ENCODE measurements at places on chromosomes 1 and 21.

- no peak for DNase-seq
Observed at GRCh38 chr1:6675941-6676340, 25.7 kb downstream of the DNAJC11 start.

- no peak for DNase-seq
Observed at GRCh38 chr1:201050515-201051277, 27.2 kb upstream of the KIF21B start.

GRCh38 chr1:65440322-65440900 lies 19.9 kb downstream of the LEPR start:
- no peak for DNase-seq

DNA sequence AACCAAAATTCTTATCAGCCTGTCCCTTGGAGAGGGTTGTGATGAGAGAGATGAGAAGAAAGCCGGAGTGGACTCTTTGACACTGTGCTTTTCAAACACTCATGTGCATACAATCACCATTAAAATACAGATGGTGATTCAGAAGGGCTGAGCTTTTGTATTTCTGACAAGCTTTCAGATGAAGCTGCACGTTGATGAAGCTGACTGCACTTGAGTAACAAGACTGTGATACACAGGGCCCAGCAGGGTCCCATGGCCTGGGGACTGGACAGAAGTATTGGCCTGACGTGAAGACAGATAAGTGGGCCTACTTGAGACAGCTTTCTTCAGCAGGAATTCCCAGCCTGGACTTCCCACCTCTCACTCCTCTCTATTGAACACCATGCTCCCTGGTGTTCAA lies 258.2 kb downstream of the CHRM3 start:
- DNase-seq: no peak

- DNase-seq: peak; percentile 94
Observed at GRCh38 chr1:25239681-25240541, 7.3 kb downstream of the RSRP1 start.

- no peak for DNase-seq
Observed at GRCh38 chr1:202086579-202087350, 36.0 kb upstream of the GPR37L1 start.

GRCh38 chr1:233865902-233866301 lies 38.6 kb upstream of the SLC35F3 start:
- DNase-seq: no peak

- no peak for DNase-seq
Observed at GRCh38 chr21:39392981-39393380, 44.1 kb upstream of the HMGN1 start.

DNA sequence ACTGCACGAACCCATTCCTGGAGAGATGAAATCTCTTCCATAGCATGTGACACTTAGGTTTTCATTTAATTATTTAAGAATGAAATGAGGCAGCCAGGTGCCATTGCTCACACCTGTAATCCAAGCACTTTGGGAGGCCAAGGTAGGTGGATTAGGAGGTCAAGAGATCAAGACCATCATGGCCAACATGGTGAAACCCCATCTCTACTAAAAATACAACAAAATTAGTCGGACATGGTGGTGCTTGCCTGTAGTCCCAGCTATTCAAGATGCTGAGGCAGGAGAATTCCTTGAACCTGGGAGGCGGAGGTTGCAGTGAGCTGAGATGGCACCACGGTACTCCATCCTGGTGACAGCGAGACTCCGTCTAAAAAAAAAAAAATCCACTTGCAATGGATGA lies 17.8 kb downstream of the L1TD1 start:
- DNase-seq: no peak

GRCh38 chr21:22889445-22889844 lies 1891.2 kb downstream of the NCAM2 start:
- DNase-seq: no peak

DNA sequence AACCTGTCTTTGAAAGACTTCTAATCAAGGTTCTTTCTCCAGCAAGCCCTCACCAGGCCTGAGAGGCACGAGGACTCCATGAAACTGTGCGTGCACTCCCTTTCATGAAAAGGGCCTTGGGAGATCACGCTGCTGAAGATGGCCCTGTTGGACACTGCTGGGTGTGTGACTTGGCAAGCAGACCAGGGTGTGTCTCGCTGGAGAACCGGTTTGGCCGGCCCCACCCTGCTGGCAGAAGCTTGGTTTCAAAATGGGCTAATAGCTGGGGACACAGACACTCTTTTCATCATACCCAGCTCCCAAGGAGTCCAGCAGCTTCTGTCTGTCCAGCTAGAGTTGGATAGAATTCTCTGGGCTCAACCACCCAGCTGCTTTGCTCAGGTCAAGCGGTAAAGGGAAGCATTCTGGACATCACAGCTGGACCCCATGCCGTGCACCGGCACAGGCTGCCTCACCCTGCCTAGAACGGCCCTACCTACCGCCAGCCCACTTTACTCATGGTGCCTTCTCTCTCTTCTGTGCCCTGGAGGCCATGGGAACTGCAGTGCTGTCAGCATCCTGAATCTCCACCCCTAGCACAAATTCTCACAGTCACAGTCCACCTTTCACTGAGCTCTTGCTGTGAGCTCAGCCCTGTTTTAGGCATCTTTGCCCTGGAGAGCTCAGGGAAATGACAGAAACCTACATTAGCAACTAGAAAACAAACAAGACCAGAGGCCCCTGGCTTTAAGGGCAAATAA lies 24.6 kb downstream of the PKP1 start:
- DNase-seq: no peak

DNA sequence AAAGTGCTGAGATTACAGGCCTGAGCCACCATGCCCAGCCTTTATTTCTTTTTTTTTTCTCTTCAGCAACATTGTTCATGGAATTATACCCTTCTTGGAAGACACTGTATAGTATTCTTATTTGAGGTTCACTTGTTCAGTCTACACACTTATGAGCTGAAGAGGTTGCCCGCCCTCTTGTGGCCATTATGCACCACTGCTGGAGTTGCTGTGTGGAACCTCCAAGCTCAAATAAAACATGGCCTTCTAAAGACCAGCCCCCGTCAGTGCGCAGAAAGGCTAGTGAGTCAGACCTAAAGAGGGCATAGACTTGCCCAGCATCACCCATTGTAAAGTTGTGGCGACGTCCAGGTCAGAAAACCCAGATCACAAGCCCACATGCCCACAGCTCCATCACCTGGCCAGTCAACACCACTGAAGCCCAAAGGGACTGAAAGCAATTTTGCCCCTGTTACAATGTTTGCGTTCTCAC lies 20.4 kb downstream of the LURAP1 start:
- DNase-seq: no peak

DNA sequence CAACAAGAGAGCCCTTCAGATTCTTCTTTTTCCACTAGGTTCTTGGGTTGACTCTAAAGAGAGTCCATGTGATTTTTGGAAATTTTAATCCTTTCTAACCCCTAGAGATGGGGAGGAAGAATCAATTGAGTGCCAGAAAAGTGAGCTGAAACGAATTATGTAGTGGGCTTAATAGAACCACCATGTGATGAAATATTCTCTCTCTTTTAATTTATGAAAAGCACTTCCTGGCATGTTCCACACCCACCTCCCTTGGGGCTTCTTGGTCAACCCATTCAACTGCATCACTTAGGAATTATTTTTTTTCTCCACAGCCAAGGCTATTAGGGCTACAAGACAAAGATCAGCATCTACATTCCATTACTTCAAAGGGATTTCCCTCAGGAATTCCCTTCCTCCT lies 79.6 kb downstream of the ZC3H11B start:
- DNase-seq: no peak

DNA sequence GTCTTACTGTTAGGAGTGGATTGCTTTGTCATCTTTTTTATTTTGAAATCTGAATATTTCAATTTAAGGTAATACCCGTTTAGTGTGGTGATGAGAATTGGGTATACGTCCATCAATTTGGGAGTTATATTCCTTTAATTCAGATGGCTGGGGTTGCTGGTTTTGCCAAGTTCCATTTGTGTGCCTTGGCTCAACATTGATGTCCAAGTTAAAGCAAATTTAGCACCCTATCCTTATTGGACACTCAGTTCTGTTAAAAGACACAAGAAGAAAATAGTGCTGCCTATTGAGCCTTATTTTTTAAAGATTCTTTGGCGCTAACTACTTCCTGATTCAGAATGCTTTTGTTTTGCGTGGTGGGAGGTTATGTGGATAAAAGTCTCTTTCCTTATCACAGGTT lies 40.6 kb downstream of the CAMTA1 start:
- DNase-seq: no peak

- DNase-seq: no peak
Observed at GRCh38 chr1:232193451-232193783, 436.5 kb downstream of the SIPA1L2 start.

DNA sequence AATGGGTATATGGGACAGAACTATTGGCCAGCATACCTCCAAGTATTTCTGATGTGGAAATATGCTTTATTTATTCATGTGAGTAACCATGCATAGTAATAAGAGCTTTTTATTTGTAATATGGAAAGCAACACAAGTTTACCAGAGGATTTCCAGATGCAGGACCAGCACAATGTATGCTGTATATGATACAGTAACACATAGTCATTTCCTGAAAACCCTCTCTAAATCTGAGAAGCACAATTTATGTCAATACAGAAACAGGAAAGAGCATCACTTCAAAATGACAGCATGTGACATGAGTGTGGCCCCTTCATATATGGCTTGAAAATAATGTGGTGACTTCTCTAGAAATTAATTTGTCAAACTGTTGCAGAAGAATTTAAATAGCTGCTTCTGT lies 1134.7 kb upstream of the ADGRL2 start:
- DNase-seq: no peak

DNA sequence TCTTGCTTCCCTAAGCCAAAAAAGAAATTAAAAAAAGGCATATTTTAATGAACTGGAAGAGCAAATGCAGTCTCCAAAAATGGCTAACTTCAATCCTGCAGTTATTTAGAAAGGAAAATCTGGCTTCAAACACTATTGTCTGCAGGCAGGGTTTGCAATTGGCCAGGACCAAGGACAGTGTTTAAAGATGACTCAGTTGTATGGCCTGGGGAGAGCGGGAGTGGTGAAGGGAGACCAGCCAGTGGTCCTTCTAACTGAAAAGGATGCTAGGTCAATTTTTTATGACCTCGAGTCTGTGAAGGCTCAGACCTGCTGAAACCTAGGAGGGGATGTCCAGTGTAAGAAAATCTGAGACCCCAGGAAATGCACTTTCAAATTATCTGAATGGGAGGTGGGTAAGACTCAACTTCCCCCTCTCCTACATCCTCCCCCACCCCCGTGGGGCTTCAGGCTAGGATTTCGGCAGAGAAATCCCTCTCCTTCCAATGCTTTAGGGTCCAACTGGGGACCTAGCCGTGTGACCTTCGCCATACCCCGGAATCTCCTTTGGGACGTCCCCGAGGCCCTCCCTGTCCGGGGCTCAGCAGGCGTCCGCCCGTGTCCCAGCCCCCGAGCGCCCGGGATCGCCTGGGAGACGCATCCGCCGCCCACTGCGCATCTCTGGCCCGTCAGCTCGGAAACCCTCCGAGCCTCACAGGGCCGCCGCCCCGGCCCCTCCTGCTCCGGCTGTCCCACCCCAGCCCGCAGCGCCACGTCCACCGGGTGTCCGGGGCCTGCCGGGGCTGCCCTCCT lies 602 bp upstream of the RIMKLA start:
- DNase-seq: no peak

DNA sequence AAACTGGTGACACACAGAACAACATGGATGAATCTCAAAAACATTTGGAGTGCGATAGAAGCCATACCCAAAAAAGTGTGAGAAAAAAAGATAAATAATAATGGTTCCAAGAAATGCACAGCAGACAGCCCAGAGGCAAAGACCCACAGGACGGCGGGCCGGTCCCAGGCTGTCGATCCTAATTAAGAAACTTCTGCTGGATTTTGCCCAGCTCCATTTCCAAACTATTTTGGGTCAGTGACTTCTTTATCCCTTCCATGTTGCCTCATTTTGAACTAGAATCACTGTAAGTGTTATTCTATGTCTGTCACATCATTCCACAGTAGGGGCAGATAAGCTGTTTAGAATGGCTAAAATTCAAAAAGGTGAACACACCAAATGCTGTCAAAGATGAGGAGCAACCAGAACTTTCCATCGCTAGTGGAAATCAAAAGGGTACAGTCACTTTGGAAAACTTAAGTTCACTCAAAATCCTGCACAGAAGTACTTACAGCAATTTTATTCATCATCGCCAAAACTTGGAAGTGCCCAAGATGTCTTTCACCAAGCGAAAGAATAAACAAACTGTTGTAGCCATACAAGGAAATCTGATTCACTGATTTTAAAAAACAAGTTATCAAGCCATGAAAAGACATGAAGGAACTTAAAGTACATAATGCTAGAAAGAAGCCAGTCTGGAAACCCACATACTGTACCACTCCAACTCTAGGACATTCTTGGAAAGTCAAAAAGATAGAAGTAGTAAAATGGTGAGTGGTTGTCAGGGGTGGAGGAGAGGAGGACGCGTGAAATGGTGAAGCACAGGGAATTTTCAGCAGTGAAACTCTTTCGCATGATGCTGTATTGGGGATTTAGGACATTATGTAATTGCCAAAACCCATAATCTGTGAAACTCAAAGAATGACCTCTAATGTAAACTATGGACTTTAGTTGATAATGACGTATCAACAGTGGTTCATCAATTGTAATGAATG lies 7.5 kb downstream of the NBPF1 start:
- DNase-seq: no peak

DNA sequence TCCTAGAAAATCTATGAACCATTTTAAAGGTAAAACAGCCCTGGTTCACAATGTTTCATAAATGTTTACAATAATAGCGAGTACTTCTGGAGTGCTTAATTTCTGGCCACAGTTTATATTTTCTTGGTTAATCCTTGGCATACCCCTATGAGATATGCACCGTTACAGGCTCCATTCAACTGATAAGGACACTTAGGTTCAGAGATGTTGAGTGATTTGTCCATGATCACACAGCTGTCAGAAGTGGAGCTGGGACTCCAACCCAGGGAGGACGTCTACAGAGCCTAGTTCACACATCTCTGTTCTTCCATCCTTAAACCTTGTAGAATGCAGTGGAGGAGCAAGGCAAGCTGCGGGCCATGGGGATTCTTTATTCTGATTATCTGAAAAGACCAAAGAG lies 48.4 kb upstream of the RUNX1 start:
- DNase-seq: no peak

DNA sequence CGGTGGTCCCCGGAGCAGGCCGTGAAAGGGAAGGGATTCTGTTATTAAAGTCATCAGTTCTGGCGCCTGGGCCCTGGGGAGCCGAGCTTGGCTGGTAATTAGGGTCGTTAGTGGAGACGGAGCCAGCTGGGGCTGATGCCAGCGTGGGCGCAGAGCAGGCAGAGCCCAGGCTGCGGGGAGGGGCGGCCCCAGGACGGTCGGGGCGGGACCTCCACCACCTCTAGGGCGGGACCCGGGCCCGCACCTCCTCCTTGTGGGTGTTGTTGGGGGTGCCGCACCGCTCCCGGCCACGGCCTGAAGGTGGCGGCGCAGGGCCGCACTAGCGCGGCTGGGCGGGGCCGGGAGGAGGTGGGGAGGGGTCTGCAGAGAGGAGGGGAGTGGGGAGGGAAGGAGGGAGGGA lies 470.6 kb downstream of the PTPRU start:
- no peak for DNase-seq

Data from T-helper 2 cell (primary cell).